Stimulated activated CD8-positive, alpha-beta memory T cell treated with anti-CD3 and anti-CD28 coated beads, Interleukin-15, amount 100 ng/mL, for 24 hours (primary cell): ENCODE measurements at places on chromosomes 3 and 15.

GRCh38 chr3:120568598-120568997 is 27.5 kb upstream of the NDUFB4 start:
- no peak for DNase-seq

DNA sequence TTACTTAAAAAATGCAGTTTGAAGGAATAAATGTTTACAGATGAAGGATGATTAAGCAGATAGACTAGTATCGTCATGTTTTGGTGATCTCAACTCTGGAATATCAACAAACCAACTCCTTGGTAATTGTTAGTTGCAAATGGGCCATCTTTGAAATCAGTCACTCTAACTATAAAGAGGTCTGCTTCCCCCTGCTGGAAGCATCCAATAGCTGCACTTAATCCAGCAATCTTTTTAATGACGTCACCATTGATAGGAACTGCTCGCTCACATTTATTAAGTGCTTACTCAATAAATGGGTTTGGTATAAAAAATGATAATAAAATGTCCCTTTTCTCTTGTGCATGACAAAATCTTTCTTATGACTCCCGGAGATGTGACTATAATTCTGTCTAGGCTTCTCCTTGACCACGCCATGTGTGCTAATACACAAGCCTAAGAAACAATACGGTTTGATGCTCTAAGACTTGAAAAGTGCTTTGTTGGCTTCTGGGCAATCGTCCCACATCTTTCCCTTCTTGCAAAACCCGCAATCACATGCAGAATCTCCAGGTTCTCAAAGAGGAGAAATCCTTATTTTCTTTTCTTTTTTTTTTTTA is 227.6 kb upstream of the POU1F1 start:
- DNase-seq = no peak

DNA sequence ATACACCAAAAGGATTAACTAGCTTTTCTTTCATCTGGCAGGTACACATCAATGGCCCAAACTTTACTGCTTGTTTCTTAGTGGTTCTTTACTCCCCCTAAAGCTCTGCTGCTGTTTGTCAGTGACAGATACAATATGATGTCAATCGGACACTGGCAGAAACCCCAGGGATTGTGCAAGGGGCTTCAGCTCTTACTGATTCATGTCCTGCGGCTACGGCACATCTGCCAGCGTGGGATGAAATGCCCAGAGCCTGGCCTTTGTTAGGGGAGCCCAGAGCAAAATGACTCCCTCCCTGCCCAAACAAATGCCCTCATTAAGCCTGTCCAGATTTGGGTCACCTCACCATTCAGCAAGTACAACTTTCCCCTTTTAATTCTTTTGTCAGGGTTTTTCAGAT is 28.3 kb downstream of the SRP14 start:
- no peak for DNase-seq

GRCh38 chr3:89101921-89102320 is 5.5 kb upstream of the EPHA3 start:
- no peak for DNase-seq

- DNase-seq = no peak
Measured at GRCh38 chr3:124397088-124397487, 333.2 kb upstream of the UMPS start.

DNA sequence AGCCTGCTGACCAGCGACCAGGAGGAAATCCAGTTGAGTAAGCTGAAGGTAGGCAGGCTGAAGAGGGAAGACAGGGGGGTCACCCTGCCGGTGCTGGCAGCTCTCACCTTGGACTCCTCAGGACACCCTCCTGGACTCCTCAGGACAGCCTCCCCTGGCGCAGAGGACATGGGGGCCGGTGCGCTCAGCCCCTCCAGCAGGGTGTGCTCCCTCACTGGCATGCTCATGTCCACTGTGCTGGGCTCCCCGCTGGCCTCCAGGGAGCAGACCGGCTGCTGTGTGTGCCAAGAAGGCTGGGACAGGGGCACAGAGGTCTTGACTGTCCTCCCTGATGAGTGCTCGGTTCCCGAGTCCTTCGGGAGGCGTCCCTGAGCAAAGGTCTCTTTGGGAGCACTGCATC is 183.6 kb downstream of the ATP10A start:
- DNase-seq = no peak

DNA sequence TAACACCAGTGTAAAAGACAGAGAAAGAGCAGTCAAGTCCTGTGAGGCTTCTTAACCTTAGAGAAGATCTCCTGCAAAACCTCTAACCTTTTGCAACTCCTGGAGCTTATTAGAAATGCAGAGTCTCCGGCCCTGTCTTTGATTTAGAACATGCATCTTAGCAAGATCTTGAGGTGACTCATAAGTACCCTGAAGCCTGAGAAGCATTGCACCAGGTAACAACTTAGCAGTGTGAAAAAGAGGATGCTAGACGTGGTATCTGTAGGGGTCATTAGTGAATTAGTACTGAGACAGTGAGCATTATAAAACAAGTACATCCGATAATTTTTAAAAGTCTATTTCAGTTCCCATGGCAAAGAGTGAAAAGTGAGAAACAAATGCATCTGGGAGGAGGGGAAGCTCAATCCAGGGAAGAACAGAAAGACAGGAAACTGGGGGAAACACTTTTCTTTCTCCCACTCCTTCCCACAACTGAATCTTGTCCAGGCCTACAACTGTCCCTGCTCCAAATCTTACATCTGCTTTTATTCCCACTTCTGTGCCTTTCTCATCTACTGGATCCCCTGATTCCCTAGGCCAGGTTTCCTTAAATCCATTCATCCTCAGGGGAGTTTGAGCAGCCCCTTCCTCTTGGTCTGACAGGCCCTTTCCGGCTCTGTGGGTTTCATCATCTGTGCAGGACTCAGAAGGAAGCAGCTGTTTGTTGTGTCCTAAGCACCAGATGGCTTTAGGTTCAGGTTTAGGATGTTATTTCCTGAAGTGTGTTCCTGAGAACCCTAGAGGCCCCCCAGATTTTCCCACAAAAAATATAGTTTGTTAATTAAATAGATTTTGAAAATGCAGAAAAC is 128.1 kb upstream of the IL12A start:
- no peak for DNase-seq

DNA sequence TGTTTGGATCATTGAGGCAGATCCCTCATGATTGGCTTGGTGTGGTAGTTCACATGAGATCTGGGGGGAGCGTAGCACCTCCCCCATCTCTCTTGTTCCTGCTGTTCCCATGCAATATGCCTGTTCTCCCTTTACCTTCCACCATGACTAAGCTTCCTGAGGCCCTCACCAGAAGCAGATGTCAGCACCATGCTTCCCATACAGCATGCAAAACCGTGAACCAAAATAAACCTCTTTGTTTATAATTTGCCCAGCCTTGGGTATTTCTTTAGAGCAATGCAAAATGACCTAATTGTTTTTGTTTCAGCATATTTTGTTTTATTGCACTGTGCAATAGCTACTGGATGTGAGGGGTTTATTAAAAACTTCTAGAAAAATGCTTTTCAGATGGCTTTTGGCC is 56.6 kb upstream of the CHST2 start:
- no peak for DNase-seq

DNA sequence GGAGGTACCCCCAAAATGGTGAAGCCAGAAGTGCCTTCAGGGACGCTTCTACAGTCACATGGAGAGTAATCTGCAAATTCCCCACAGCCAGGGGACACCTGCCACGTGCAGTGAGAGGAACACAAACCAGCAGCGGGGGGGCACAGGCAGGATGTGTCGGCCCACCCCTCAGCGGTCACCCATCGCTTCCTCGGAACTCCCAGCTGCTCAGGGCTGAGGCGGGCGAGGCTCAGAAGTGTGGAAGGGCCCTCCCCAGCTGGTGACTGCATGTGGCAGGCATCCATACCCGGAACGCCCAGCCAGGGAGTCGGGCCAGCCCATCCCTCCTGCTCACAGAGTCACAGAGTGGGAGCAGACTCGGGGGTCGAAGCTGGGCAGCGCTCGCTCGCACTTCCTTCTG is 63.7 kb downstream of the SLC12A8 start:
- DNase-seq = no peak

DNA sequence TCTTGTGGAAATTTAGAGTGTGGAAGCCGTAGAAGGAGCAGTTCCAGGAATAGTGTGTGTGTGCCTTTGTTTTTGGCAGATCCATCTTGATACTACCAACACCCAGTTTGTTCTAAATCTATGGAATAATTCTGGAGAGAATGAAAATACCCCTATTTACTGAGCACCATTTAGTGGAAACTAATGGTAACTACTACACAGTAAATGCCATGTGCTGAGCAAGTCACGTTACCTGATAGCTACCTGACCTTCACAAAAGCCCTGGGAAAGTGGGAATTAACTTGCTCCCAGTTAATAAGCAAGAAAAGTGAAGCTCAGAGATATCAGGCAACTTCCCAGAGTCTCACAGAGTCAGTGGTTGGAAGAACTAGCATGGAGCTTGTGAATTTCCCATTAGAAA is 137.7 kb downstream of the ARPP21 start:
- no peak for DNase-seq

GRCh38 chr3:70550723-70551319 is 238.4 kb upstream of the MDFIC2 start:
- peak; percentile 60 for DNase-seq

GRCh38 chr3:43289401-43289800 is 3.1 kb downstream of the SNRK start:
- DNase-seq = no peak

GRCh38 chr15:79804838-79805237 is 92.0 kb downstream of the MTHFS start:
- no peak for DNase-seq

DNA sequence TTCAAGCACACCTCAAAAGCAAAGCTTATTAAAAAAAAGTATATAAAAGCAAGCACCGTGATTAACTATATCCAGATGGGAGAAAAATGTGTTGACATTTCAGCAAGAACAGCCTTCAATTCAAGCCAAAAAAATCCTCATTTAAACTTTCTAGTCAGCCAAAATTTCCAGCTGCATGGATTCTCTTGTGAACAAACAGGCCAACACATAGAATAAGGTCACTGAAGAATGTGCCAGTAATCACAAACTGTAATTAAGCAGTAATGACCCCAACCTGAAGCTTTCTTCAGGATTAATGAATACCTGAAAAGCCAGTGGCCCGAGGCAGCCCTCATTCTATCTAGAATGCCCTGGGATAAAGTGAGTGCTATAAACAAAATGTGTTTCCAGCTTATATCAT is 130.7 kb upstream of the KCNMB2 start:
- no peak for DNase-seq

DNA sequence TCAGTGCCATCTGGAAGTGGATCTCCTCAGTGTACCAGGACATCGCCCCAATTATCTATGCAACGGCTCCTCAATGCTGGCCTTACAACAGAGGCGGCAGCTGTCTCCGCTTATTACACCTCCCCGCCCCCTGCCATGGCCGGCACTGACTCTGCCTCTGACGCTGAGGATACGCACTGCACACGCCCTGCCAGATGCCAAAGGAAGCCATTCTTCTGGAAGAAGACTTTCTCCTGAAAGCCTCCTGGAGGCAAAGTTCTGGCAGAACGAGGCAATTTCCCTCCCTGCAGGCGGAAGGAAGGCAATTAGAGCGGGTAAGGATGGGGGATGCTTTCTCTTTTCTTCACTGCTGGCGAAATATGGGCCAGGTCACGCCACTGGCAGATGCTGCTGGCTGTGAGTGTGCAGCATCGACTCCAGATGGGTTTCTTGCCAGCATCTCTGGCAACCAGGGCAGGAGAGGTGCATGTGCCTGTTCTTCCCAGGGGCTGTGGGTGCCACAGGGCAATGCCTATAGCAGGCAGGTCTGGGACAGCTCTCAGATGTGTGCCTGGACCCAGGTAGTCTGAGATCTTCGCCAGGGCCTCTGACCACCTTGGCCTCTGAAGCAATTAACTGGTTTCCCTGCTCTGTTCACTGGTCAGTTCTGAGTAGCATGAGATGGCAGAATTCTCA is 62.2 kb upstream of the MRPS22 start:
- DNase-seq = no peak

GRCh38 chr15:43215961-43216360 is 4.9 kb downstream of the EPB42 start:
- DNase-seq = no peak

DNA sequence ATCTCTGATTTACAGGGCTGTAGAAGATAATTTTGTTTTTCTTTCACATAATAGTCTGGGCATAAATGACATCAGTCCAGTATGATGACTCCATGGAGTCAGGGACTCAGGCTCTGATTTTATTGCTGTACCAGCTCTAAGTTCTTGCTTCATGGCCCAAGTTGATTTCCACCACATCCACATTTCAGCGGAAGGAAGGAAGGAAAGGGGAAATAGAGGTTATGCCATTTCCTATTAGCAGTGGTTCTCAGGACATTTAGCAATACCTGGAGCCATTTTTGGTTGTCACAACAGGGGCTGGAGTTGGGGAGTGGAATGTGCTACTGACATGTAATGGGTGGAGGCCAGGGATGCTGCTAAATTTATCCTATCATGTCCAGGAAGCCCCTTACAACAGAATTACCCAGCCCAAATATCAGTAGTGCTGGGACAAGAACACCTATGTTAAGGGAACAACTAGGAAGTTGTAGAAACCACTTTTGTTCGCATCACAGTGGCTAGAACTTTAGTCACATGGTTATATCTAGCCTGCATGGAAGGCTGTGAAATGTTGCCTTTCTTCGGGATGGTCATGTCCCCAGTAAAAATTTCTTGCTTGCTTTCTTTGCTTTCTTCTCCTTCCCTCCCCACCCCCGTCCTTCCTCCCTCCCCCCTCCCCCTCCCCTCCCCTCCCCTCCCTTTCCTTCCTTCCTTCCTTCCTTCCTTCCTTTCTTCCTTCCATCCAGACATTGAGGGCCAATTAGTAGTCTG is 42.1 kb downstream of the OXSR1 start:
- DNase-seq = no peak

GRCh38 chr15:70091726-70092463 is 5.8 kb downstream of the TLE3 start:
- DNase-seq = no peak

GRCh38 chr3:120454076-120454689 is 3.4 kb upstream of the FSTL1 start:
- no peak for DNase-seq

GRCh38 chr15:83854950-83855707 is 201.2 kb downstream of the ADAMTSL3 start:
- DNase-seq = no peak

DNA sequence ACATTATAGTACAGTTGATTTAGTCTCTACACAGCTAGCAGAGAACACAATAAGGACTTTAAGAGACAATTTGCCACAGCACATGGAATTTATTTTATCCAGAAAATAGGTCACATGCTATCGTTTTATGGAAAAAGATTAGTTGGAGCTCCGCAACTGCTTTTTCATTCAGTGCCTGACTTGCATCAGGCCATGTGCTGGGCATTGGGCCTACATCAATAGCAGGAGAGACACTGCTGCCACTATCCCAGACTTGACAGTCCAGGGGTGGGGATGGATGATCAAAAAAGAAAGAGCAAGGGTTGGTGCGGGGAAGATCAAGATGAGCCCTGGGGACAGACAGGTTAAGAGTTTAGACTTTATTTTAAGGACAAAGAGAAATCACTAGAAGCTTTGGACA is 75.2 kb upstream of the C3orf80 start:
- no peak for DNase-seq

- no peak for DNase-seq
Measured at GRCh38 chr3:158731938-158732855, at the start of gene RARRES1. Gene RARRES1 (minus strand): TSS chr3:158732457. CDS start chr3:158732415, 42 bp downstream.
